ENCODE measurements at places on chromosomes 1 and 21.

DNA sequence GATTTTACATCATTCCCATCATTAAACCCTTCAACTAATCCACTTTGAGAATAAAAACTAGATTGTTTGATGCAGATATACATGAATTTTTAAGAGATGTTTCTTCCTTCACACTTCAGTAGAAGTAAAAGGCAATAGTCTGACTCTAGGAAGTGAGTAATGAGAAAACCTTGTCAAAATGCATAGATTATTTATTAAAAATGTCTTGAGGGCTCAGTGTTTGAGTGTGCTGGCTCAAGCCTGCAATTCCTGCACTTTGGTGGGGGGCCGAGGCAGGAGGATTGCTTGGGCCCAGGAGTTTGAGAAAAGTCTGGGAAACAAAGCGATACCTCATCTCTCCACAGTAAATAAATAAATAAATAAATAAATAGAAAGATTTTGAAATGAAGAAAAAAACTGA, 177.1 kb downstream of the NEGR1 start:
- no peak for DNase-seq

- no peak for DNase-seq
Measured at GRCh38 chr1:187464320-187464719, 635.6 kb downstream of the PLA2G4A start.

GRCh38 chr21:36541721-36542139, 61.8 kb upstream of the CLDN14 start:
- no peak for DNase-seq

GRCh38 chr1:243723458-243724043, 126.5 kb downstream of the AKT3 start:
- peak; percentile 31 for DNase-seq

- no peak for DNase-seq
Measured at GRCh38 chr21:40845441-40845995, 1.4 kb downstream of the DSCAM start.

GRCh38 chr1:91476533-91477217, 24.0 kb upstream of the CDC7 start:
- DNase-seq = no peak

DNA sequence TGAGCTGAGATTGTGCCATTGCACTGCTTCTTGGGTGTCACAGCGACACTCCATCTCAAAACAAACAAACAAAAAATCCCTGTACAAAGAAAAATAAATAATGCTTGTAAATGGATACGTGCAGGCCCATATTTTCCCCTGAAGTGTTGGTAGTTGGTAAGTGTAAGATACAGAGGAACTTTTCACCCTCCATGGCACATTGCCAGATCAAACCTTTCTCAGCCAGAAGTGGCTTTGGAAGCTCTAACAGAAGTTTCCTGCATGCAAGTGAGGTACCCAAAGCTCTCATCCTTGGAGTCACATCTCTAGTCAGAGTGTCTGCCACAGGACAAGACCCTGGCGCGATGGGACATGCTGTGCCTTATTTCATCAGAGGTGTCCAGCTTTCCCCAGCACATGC, 7.3 kb downstream of the NDUFV3 start:
- no peak for DNase-seq

DNA sequence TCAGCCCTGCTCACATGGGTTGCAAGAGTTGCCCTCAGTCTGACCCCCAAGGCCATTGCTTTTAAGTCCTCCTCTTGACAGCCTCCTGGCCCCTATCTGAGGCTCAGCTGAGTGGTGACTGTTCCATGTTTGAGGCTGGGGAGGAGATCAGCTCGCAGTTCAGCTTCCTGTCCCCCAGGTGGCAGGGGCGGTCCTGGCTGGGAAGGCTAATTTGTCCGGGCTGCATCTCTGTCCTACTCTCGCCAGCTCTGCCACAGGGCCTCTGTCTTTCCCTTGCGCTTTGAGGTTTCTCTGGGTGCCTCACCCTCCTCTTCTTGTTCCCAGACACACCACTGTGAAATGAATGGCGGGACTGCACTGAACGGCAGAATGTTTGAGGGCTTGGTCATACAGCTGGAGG, 157.3 kb downstream of the KCNJ6 start:
- peak; percentile 57 for DNase-seq

DNA sequence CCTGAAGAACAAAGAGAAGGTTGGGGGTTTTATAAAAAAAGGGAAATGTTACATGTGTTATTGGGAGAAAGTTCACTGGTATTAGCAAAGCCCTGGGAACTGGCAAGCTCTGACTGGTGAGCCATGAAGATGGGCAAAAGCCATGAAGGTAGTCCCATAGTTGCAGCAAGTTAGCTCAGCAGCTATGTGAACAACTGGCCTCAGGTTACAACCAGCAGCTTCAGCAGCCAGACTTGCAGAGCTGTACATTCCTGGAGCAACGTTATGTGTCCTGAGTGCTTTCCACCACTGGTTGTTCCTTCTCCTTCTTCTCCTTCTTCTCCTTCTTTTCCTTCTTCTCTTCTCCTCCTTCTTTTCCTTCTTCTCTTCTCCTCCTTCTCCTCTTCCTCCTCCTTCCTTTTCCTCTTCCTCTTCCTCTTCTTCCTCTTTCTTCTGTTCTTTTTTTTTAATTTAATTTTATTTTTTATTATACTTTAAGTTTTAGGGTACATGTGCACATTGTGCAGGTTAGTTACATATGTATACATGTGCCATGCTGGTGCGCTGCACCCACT, 56.1 kb upstream of the TLR5 start:
- peak; percentile 37 for DNase-seq

- DNase-seq = no peak
Measured at GRCh38 chr1:185966471-185966870, 232.3 kb downstream of the HMCN1 start.

DNA sequence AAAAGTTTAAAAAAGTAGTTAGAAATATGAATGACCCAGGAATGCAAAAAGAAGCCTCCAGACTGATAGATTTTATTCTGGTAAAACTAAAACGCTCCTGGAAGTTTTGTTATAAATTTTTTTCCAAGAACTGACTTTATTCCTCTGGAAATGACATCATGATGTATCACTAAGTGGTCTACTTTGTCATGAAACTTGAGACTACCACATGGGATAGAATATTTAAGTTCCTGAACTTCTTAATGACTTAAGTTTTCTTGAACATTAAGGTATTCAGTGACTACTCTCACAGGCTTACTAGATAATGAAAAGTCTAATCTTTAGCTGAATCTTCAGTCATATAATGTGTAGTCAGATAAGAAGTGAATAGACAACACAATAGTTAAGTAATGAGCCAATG, 842.2 kb downstream of the USP25 start:
- DNase-seq = no peak

- no peak for DNase-seq
Measured at GRCh38 chr1:147815503-147815902, 55.1 kb upstream of the GJA5 start.

GRCh38 chr1:31476891-31477846, 64.2 kb downstream of the SERINC2 start:
- DNase-seq = no peak

- peak; percentile 40 for DNase-seq
Measured at GRCh38 chr1:173249349-173249748, 42.2 kb upstream of the TNFSF4 start.

DNA sequence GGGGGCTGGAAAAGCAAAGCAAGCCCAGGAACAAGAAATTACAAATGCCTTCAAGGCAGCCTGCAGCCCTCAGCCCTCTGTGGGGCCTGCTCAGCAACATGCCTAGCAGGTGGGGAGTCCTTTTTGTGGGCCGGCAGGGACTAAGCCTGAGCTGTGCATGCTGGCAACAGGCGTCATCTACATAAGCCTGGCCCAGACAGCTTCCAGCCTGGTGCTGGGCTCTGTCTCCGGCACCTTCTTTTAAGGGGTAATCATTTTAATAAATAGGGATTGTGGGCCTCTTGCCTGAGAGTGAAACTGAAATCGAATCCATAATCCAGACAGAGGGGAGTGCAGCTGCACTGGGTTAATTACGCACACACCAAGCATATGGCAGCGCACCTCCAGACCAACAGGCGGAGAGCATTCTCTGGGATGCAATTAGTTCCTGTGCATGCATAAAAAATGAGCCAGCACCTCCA, 96.6 kb downstream of the DDX20 start:
- DNase-seq = no peak

DNA sequence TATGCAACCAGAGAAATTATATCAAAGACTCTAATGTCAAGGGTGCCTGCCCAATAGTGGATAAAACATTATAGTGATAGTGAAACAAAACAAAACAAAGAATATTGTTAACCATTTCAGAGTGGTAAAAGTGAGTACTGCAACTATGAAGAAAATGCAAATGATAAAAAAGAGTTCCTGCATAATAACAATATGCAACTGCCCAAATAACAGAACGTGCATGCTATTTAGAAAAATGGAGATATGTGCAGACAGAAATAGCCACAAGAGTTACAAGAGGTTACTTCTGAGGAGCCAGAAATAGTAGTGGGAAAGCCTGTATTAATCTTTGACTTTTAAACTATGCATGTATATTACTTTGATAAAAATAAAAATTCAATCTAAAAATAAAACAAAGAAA, 302.5 kb downstream of the NEGR1 start:
- DNase-seq = no peak

- no peak for DNase-seq
Measured at GRCh38 chr1:97903626-97904025, 17.2 kb downstream of the DPYD start.

DNA sequence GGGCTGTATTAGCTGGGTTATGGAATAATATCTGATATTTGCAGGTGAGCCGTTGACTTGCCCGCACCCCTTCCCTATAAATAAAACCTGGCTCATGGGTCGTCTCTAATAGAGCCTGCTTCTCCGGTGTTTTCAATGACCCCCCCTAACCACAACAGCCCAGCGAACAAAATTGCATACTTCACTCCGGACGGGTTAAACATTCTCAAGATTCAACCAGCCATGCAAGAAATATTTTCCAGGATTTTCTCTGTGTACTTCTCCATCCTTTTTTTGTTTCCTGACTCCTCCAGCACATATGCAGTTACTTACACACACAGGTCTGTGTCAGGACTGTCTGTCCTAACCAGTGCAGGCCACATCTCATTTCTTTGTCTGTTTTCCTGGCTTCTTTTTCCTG, 267.7 kb downstream of the ZNF648 start:
- DNase-seq = no peak

DNA sequence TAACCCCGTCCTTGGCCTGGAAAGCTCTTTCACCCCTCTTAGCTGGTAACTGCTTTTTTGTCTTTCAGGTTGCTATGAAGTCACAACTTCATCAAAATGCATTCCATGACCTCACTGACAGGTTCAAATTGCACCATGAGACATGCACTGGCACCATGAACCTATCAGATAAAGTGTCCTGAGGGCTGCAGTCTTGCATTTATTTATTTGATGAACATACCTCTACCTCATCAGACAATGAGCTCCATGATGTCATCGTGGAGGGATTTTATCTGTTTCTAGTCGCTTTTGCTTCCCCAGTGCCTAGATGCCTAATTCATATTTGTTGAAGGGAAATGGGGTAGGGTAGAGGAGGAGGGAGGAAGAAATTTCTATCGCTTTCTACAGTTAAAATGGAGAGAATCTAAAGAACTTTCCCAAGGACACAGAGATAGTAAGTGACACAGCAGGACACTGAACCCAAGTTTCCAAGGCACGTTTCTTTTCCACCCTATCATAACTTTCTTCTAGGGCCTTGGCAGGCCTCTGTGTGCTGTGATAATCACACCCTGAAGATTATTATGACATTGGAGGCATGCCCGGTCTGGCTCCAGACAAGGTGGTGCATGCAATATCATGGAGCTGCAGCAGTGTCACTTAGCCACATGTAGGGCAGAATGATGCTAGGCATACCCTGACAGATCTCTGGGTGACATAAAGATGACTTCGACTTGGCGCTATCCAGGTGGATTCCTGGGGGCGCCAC, 69.5 kb downstream of the CD58 start:
- DNase-seq = no peak

DNA sequence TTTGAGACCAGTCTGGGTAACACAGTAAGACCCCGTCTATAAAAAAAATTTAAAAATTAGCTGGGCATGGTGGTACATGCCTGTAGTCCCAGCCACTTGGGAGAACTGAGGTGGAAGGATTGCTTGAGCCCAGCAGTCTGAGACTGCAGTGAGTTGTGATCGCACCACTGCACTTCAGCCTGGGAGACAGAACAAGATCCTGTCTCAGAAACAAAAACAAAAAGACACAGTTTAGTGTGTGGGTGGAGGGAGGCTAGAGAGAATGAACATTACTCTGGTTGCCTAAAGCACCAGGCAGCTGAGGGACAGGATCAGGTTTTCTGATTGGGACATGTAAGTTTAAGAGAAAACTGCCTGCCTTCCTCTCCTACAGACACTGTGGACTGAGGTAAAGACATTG, 42.3 kb downstream of the VAMP4 start:
- no peak for DNase-seq

GRCh38 chr1:7629465-7630195, 141.5 kb upstream of the VAMP3 start:
- DNase-seq = no peak

DNA sequence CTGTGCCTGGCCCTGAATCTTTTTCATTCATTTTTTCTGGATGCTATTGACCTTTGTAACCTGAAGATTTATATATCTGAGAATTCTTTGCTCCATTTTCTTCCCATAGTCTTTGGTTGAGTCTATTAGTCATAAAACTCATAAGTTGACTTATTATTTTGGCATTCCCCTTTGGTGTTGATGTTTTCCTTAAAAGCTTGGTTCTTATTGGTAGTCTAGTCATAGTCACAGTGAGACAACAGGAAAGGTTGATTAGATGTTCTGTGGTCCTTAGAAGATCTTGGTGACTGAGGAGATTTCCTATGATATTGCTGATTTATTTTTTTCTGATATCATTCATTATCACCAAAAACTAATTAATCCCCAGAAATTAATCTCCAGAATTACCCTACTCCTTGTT, 86.2 kb downstream of the PTPRC start:
- DNase-seq = no peak

DNA sequence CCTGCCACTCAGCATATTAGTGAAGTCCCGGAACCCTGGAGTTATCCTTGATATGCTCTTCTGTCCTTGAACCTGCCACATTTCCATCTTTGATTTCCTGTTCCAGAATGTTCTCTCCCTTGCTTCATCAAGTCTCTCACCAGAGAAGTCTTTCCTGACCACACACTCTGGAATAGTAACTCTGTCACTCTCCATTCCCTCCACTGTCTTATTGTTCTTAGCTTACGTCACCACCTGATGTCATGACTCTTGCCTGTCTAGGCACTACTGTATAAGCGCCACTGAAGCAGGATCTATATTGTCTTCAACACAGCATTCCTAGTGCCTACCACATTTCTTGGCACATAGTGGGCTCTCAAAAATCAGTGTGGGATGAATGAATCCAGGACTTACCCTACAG, 65.4 kb upstream of the SMYD2 start:
- DNase-seq = no peak

DNA sequence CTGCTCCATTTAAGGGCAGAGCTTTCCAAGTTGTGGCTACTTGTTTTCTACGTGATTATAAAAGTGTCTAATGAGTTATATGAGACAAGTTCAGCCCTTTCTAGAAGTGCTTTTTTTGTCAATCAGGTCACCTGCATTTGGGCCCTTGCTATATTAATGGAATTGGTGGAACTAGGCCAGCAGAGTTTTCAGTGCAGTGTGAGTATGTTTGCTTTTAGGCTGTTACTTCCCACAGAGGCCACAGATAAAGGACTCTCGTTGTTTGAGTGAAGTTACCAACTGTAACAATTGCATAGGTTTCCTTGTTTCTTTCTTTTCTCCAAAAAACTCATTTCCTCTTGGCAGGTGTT, 10.9 kb downstream of the SMAP2 start:
- DNase-seq = no peak

- DNase-seq = peak; percentile 92
Measured at GRCh38 chr1:183279835-183280234, 93.8 kb downstream of the LAMC2 start.
